Stimulated activated naive CD4-positive, alpha-beta T cell (primary cell): ENCODE measurements at places on chromosomes 5 and 9.

DNA sequence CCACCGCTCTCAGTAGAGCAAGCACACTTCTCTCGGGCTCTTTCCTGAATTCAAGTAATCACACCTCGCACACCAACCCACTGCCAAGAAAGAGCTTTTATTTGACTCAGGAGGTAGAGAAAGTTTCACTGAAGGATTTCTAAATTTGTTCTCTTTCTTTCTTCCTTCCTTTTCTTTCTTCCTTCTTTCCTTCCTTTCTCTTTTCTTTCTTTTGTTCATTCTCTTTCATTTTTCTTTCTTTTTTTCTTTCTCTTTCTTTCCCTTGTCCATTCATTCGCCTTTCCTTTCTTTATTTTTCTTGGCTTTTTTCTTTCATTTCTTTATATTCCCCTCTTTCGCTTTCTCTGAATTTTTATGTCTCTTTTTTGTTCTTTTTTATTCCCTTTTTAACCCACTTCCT lies 300.1 kb downstream of the ENC1 start:
- no peak for DNase-seq

DNA sequence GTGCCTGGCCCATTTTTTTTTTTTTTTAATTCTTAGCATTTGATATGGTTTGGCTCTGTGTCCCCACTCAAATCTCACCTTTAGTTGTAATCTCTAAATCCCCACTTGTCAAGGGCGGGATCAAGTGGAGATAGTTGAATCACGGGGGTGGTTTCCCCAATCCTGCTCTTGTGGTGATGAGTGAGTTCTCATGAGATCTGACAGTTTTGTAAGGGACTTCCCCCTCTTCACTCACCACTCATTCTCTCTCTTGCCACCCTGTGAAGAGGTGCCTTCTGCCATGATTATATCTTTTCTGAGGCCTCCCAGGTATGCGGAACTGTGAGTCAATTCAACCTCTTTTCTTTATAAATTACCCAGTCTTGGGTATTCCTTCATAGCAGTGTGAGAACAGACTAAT lies 27.2 kb downstream of the NDUFAF2 start:
- DNase-seq: no peak

DNA sequence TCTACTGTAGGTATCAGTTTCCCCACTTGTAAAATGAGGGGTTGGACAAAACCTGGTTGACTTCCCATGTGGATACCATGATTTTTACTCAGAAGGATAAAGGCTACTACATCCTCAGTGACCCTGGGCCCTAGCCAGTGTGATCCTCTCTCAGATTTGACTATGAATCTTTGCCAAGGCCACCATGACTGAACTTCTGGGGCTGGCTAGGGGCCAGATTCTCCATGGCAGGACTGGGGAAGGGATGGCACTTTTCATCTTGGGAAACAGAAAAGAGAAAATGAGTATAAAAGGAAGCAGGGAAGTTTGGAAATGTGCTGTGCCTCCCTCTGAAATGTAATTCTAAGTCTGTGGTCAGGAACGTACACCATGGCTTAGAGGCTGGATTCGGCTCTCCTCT lies 1.4 kb upstream of the FSTL4 start:
- DNase-seq: no peak

- DNase-seq: no peak
Observed at GRCh38 chr9:99237356-99237755, 15.3 kb downstream of the SEC61B start.

DNA sequence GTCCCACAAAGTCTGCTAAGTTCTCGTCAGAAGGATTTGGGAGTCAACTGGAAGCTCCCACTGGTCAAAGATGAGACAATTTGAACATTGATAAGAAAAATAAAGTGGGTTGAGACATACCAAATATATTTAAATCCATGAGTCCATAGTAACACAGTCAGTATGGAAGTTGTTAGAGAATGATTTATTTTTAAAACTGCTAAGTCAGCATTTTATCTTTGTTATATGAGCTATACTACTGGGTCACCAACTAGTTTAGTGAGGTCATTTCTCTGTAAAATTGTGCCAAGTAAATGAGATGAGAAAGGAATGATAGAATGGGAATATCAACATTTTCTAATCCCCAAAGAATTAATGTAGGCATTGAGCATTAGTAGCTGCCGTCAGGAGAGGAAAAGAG lies 60.2 kb downstream of the UHRF2 start:
- DNase-seq: no peak

- DNase-seq: no peak
Observed at GRCh38 chr9:8241201-8241600, 441.6 kb upstream of the DMAC1 start.

DNA sequence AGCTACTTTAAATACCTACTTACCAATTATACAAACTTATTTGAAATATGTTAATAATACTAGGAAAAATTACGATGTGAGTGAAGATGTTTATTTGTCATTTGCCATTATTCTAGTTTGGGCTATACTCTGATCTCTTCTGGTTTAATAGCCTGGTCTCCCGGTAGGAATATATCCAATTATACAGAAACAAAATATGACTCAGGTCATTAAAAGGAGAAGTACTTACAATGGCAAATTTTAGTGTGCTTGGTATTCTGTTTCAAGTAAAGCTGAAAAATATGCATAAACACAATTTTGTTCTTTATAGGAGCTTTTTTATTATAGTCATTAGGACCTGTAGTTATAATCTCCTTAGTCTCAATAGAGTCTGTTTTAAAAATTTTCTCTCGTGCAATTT lies 176.8 kb downstream of the SLCO4C1 start:
- no peak for DNase-seq

DNA sequence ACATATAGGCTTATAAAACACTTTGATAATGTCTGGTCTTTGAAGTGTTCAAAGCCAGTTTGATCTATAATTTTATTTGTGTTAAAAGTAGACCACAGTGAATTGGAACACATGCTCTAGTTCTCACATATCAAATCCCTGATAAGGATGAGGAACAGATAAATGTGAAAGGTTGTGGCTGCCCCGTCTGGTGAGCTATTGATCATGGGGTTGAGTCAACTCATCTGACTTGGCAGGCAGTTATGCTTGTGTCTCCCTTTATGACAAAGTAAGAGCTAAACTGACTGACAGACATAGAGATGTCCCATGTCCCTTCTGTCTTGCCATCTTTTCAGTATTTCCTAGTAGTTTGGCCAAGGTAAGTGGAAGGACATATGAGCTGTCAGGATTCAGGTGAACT lies 2.9 kb upstream of the ERMP1 start:
- no peak for DNase-seq

- no peak for DNase-seq
Observed at GRCh38 chr9:130421154-130421801, 23.5 kb upstream of the ASS1 start.

DNA sequence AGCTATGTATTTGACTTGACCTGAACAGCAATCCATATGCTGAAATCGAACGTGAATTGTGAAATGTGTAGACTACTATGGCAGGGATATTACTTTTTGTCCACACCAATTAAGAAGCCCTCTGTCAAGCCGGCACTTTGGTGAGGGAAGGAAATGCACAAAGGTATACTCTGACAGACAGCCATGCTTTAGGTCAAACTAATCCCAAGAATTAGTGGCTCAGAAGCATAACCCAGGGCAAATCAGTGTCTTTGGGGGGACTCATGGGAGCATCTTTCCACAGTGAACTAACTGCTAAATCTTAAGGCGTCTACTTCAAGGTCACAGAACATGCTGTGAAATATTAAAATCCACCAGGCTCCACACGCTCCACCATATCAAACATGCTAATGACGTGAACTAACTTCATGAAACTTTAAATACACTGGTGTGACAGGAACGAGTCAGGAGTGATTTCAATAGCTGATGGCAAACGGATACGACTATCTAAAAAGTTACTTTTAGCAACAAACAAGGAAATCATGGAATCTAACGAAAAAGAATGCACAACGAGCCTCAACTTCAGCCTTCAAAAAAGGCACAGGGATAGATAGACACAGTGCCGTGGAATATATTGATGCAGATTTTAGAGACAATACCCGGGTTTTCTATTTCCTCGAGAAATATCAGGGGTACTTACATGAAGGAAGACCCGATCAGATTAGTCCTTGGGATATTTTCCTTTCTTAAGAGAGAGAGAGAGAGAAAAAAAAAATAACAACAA lies 527 bp downstream of the MEF2C start:
- no peak for DNase-seq

DNA sequence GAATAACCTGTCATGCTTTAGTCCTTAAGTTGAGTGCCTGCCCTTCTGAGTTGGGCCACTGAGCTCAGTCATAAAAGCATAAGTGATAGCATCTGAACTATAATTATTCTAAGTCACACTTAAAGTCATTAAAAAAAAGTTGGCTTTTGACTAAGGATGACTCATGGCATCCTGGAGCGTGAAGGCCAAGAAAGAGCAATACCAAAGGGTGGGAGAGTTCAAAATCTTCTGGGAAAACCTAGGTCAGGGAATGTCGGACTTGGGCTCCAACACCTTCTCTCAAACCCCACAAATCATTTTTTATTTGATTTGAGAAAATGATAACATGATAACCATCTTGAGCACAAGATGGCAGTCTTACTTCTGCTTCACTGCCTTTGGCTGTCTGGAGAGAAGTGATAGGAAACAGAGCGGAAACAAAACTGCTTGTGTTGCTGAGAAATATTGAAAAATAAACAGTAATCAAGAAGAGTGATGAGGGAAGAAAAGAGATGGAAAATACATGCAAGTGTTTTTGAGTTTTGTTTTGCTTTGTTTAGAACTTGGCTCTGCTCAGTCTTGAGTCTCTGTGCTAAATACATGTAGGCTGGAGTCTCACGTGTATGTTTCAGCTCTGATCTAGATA lies 16.9 kb upstream of the NTRK2 start:
- no peak for DNase-seq

DNA sequence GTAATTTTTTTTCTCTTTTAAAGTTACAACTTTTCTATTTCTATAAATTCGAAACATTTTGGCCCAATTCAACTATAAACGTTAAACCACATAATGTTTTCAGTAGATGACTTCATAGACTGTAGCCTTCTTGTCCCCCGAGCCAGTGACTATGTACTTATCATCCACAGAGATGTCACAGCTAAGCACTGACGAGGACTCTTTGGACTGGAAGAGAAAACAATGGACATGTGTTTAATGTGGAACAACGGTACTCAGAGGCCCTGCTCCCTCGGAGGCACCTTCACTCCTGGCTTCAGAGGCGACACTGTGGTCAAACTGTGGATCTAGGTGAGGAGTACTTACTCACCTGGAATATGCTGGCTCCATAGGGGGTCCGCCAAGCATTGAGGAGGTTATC lies 105.2 kb downstream of the TLE1 start:
- DNase-seq: no peak

DNA sequence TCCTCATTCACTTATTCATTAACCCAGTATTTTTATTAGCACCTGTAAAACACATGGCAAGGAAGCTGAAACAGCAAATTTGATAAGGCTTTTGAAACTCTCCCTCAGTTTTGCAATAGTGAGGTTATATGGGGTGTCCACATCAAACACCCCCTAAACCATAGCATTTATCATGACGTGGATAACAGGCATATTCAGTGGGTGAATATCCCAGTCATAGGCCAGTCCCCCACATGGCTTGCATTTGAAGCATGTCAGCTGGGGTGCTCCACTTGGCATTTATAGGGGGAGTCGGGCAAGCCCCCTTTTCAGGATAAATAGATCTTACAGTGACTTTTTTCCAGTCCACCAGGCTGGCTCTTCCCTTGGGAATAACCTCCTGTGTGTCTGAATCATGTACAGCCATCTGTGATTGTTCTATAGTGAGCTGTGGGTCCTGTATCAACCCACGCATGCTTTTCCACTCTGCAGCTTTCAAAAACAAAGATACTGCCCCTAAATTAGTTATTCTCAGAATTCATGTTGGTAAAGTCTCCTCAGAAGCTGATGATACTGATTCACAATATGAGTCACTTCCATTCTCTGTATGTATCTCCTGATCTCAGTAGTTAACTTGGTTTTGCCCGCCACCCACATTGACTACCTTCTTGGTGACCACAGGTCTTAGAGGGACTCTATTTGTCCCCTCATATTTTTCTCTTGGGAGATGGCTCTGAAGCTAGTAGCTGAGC lies 84.4 kb upstream of the SPIN1 start:
- no peak for DNase-seq

GRCh38 chr9:105385381-105385985 lies 62.4 kb upstream of the FSD1L start:
- DNase-seq: peak; percentile 12

GRCh38 chr5:177526791-177527190 lies 10.0 kb upstream of the DDX41 start:
- no peak for DNase-seq

DNA sequence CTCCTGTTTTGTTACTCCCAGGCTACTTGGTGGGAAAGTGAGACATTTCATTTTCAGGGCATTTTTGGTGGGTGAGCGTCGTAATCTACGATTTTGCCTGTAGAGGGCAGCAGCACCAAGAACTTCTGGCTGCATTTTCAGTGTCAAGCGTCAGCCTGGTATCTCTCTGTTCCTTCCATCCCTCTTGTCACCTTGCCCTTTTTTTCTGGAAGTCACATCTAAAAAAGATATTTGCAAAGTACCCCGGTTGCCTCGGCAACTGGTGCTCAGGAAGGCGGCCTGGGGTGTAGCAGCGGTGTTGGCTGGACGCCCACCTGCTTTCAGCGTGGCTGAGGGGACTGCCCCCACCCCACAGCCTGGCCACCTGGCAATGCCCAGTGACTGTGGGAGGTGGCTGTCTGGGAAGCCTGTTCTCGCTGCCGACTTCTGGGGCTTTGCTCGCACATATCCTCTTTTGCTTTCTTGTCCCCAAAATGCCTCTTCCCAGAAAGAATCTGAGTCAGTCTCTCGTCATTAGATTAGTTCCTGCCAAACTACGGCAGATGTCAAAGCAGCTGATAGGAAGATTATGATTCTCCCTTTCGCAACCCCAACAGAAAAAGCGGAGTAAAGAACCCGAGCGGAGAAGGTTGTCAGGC lies 84.5 kb downstream of the ACER2 start:
- DNase-seq: peak; percentile 13

DNA sequence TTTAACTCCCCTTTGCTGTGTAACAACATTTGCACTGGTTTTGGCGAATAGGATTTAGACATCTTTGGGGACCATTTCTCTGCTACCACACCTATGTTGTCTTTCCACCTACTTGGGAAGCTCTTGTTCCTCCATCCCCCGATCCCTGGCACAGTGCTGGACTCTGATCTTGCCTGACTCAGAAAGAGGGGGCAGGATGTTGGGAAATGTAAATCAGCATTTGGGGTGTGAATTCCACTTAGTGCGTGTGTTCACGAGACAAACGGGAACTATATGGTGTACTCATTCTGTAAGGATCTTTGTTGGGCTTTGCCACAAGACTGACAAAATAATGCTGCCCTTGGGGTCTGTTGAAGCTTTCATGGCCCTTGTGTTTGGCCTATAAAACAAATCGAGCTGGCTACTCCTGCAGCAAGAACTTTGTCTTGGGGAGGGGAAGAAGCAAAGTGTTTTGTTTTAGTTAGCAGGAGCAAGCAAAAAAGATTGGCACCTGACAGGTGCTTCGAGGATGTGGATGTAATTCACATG lies 18.5 kb downstream of the TMEM268 start:
- no peak for DNase-seq
